Natural killer cell (primary cell): ENCODE measurements at places on chromosomes 13 and 19. TPM values are rescaled to one million over a fixed set of nuclear protein-coding genes. Genes with fewer than 3 reads are reported as not detected.

DNA sequence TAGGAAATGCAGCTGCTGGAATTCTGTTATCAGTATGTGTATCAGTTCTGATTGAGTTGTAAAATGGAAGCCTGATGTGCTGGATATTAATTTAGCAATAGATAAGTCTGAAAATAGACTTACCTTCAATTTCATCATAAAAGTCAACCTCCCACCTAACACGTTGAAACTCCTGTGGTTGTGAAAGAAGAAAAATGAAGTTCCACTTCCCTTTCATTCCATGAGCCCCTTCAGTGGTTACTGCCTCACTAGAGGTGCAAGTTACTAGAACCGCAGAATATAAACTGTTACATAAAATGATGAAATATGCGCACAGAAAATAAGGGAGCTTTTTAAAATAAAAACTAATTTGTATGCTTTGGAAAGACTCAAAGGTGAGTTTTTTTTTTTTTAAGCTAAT is 249.2 kb downstream of the SHISA2 start:
- no peak overlapping the region for H3K27ac ChIP-seq
- H3K4me3 ChIP-seq, result no peak overlapping the region
- H3K4me1 ChIP-seq, result no peaks in the 10 kb centered on the region
- no peak for DNase-seq
- H3K36me3 ChIP-seq, result no peaks in the 10 kb centered on the region
- H3K27me3 ChIP-seq, result no peaks in the 10 kb centered on the region

DNA sequence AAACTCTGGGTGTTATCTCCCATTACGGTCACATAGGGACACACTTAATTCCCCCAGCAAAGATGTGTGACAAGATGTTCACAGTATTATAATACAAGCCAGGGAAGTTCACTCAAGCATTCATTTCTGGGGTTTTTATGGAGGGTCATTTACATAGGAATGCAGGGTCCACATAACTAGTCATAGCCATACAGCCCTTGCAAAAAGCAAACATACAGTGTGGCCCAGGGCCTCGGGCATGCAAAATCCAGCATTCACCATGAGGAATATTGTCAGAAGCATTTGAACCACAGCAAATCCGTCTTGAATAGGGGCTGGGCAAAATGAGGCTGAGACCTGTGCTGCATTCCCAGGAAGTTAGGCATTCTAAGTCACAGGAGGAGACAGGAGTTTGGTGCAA is 13.0 kb upstream of the ZNF460 start:
- H3K27me3 ChIP-seq, result no peaks in the 10 kb centered on the region
- no peak overlapping the region for H3K27ac ChIP-seq
- H3K4me3 ChIP-seq, result no peak overlapping the region
- H3K36me3 ChIP-seq, result no peaks in the 10 kb centered on the region

DNA sequence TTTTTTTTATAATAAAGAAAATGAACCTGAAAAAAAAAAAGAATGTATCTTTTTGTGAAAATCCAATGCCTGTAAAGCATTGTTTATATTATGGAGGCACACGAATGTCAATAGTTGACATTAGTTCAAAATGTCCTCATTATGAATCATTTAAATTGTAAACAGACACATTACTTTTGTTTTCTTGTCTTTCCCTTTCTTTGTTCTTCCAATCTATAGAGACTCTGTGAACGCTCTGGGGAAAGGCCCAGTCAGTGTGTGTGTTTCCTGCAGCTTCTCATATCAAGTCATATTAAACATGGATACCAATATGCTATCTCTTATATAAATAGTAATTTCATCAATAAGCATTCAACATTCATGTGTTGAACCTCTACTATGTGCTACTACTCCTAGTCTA is 193.1 kb downstream of the KCTD12 start:
- H3K4me3 ChIP-seq, result no peak overlapping the region
- no peaks in the 10 kb centered on the region for H3K27me3 ChIP-seq
- H3K36me3 ChIP-seq, result no peaks in the 10 kb centered on the region
- H3K4me1 ChIP-seq, result no peaks in the 10 kb centered on the region

DNA sequence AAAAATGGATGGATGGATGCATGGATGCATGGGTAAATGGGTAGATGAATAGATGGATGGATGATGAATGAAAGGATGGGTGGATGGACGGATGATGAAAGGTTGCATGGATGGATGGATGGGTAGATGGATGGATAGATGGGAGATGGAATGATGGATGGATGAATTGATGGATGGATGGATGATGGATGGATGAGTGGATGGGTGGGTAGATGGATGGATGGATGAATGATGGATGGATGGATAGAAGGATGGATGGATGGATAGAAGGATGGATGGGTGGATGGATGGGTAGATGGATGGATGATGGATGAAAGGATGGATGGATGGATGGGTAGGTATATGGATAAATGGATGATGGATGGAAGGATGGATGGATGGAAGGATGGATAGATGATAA is 115.1 kb upstream of the LSM14A start:
- H3K36me3 ChIP-seq, result no peaks in the 10 kb centered on the region
- H3K4me3 ChIP-seq, result no peak overlapping the region
- no peak for DNase-seq

- H3K36me3 ChIP-seq, result peaks cover 34% of the 10 kb centered on the region
- H3K4me3 ChIP-seq, result no peak overlapping the region
- no peak overlapping the region for H3K27ac ChIP-seq
- no peaks in the 10 kb centered on the region for H3K4me1 ChIP-seq
- no peaks in the 10 kb centered on the region for H3K27me3 ChIP-seq
Measured at GRCh38 chr19:7961920-7962626, 18.6 kb upstream of the TIMM44 start.

- peaks cover 6% of the 10 kb centered on the region for H3K4me1 ChIP-seq
- no peak overlapping the region for H3K27ac ChIP-seq
- DNase-seq, result no peak
- peaks cover 32% of the 10 kb centered on the region for H3K27me3 ChIP-seq
- no peaks in the 10 kb centered on the region for H3K36me3 ChIP-seq
Measured at GRCh38 chr19:18230941-18231734, 4.9 kb upstream of the PDE4C start.

DNA sequence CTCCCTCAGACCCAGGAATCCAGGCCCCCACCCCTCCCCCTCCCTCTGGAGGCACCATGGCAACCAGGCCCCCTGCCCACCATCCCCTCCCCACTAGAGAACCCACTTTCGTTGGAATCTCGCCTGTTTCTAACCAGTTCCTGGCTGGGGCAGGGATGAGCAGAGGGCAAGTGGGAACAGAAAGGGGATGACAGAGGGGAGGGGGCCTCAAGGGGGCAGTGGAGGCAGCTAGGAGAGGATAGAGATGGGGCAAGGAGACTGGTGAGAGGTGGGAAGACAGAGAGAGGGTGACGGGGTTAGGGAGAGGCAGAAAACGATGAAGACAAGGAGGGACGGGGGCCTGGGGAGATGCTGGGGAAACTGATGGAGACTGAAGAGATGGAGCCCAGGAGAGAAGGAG is 586 bp upstream of the C19orf81 start:
- no peaks in the 10 kb centered on the region for H3K4me1 ChIP-seq
- H3K36me3 ChIP-seq, result no peaks in the 10 kb centered on the region
- H3K27ac ChIP-seq, result no peak overlapping the region

GRCh38 chr19:6214881-6215541 is 64.8 kb downstream of the MLLT1 start:
- H3K4me1 ChIP-seq, result no peaks in the 10 kb centered on the region
- no peaks in the 10 kb centered on the region for H3K27me3 ChIP-seq
- no peak overlapping the region for H3K27ac ChIP-seq

GRCh38 chr13:102825921-102826706 is 19.7 kb upstream of the ERCC5 start:
- H3K36me3 ChIP-seq, result peaks cover 17% of the 10 kb centered on the region
- DNase-seq, result no peak
- H3K27me3 ChIP-seq, result no peaks in the 10 kb centered on the region
- no peak overlapping the region for H3K27ac ChIP-seq
- H3K4me3 ChIP-seq, result no peak overlapping the region
- no peaks in the 10 kb centered on the region for H3K4me1 ChIP-seq

- peaks cover 24% of the 10 kb centered on the region for H3K4me1 ChIP-seq
- peak within 1 kb of the TSS; percentile 40 for H3K4me3 ChIP-seq
- peaks cover 2% of the 10 kb centered on the region for H3K36me3 ChIP-seq
- peaks cover 11% of the 10 kb centered on the region for H3K27me3 ChIP-seq
- peak; percentile 77 for DNase-seq
Measured at GRCh38 chr19:45863840-45864628, at the start of gene FOXA3. Gene FOXA3 (plus strand): TSS chr19:45864326. CDS start chr19:45864457, 131 bp downstream.

GRCh38 chr19:30326393-30326710 is 45.8 kb upstream of the ZNF536 start:
- DNase-seq, result no peak
- H3K4me3 ChIP-seq, result no peak overlapping the region
- H3K36me3 ChIP-seq, result no peaks in the 10 kb centered on the region
- H3K27ac ChIP-seq, result no peak overlapping the region

- H3K4me1 ChIP-seq, result no peaks in the 10 kb centered on the region
- no peaks in the 10 kb centered on the region for H3K36me3 ChIP-seq
- no peaks in the 10 kb centered on the region for H3K27me3 ChIP-seq
- no peak overlapping the region for H3K27ac ChIP-seq
- no peak for DNase-seq
Measured at GRCh38 chr19:5477451-5478215, 22.4 kb downstream of the ZNRF4 start.

- H3K27me3 ChIP-seq, result no peaks in the 10 kb centered on the region
- H3K4me1 ChIP-seq, result no peaks in the 10 kb centered on the region
- H3K27ac ChIP-seq, result no peak overlapping the region
- DNase-seq, result no peak
- H3K36me3 ChIP-seq, result no peaks in the 10 kb centered on the region
- H3K4me3 ChIP-seq, result no peak overlapping the region
Measured at GRCh38 chr13:44012910-44013757, 133.4 kb downstream of the LACC1 start.

DNA sequence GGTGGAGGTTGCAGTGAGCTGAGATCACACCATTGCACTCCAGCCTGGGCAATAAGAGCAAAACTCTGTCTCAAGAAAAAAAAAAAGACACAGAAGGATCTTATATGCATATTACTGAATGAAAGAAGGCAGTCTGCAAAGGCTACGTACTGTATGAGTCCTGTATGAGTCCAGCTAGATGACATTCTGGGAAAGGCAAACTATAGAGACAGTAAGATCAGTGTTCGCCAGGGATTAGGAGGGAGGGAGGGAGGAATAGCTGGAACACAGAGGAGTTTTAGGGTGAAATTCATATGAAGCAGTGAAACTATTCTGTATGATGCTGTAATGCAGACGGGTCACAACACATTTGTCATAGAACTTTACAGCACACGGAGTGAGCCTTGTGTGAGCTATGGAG is 165.9 kb upstream of the RNF113B start:
- no peaks in the 10 kb centered on the region for H3K27me3 ChIP-seq
- H3K36me3 ChIP-seq, result no peaks in the 10 kb centered on the region
- DNase-seq, result no peak
- H3K4me3 ChIP-seq, result no peak overlapping the region

GRCh38 chr13:33372251-33372919 is 86.8 kb upstream of the STARD13 start:
- H3K27me3 ChIP-seq, result no peaks in the 10 kb centered on the region
- DNase-seq, result no peak
- no peaks in the 10 kb centered on the region for H3K4me1 ChIP-seq
- no peaks in the 10 kb centered on the region for H3K36me3 ChIP-seq
- no peak overlapping the region for H3K27ac ChIP-seq
- no peak overlapping the region for H3K4me3 ChIP-seq

DNA sequence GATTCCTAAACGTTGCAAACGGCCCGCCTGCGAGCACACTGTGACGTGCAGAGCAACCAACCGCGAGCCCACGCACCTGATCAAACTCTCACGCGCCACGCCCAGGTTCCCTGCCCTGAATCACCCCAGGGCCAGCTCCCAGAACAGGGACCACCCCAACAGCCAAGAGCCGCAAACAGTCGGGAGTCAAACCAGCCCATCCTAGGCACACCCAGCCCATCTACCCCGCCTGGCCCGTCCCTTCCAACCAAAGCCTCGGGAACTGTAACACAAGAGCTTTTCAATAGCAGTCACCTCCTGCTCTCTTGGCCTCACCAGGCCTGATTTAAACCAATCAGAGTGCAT is 8.9 kb downstream of the PIP5K1C start:
- H3K4me1 ChIP-seq, result peaks cover 23% of the 10 kb centered on the region
- H3K27me3 ChIP-seq, result no peaks in the 10 kb centered on the region
- DNase-seq, result no peak
- no peaks in the 10 kb centered on the region for H3K36me3 ChIP-seq

Gene ZNF540
- total RNA-seq, result 6.4 TPM

Gene TDRD12
- total RNA-seq, result not detected

Gene PLPP2
- 1.0 TPM for total RNA-seq
